ENCODE measurements at places on chromosomes 6 and 20.
A peak's percentile ranks its signal among the peaks of the same experiment; 100 is the strongest.

DNA sequence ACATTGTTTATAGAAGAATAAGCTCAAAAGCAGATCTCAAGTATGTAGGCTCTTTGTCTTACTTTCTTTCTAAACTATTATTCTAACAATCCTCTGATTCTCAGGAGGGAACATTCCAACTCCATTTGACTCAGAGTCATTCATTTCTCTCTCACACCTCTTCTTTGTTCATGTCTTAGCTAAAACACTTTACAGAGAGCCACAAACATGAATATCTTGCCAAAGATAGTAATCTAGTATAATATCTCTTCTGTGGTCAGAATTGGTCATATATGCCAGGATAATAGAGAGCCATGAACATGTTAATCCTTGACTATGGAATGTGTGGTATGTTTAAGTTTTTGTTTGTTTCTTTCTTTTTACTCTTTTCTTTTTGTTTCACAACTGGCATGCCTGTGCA is 456.0 kb upstream of the PTCHD4 start:
- no peak for DNase-seq

DNA sequence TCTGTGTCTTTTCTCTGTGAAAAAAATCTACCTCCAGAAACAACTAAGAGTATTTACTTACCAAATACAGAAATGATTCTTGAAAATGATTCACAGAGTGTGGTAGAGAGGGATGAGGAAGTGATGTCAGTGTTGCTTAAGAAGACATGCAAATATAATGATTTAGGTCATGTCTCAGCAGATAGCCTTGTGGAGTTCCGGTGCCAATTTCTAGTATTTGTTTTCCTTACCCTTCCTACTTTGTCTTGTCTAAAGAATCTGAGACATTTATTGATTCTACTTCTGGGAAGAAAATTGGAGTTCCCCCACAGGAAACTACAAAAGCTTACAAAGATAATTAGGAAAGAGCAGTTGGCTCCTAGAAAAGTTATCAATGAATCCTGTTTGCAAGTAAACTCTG is 68.8 kb downstream of the GJA1 start:
- DNase-seq: no peak

DNA sequence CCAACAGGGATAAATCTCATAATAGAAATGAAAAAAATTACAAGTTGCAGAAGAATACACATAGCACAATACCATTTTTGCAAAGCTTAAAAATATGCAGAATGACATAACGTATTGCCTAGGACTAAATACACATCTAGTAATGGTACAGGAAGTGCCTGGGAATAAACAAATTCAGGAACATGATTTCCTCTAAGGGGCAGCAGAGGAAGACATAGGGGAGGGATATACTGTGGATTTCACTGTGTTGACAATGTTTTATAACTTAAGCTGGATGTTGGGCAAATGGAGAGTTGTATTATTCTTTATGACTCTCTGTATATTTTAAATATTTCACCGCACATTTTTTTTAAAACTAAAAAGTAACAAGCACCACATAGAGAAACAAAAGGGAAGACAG is 5.6 kb upstream of the GLO1 start:
- DNase-seq: no peak

GRCh38 chr6:33416386-33417127 is 1.4 kb downstream of the CUTA start:
- peak; percentile 41 for DNase-seq

- DNase-seq: no peak
Observed at GRCh38 chr6:22145376-22145775, 151.5 kb downstream of the PRL start.

DNA sequence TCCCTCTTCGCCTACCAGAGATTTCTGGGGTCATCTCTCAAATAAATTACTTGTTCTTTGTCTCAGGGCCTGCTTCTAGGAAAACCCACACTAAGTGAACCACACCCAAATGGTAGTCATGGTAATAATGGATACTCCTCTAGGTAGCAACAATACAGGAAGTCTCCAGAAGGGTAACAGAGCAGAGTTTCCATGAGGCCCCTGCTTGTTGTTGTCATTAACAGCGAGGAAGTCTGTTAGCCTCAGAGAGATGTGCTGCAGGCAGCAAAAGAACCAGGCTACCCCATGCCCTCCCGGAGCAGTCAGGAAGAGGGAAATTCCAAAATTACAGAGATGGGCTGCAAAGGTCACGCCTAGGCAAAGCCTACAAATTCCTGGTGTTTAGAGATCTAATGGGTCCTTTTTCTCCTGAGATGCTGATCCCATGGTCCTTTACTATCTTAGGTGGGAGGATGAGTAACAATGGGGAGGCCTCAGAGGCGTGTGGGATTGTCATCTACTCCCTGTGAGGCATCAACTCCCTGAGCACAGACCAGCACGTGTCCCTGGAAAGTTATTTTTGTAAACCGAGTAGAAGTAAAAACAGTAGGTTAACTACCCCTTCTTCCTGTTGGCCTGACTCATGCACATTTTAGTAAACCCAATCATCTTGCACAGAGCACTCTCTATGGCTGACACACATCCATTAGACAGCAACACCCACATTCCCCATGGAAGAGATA is 10.1 kb downstream of the ISM1 start:
- DNase-seq: peak; percentile 75

- DNase-seq: no peak
Observed at GRCh38 chr20:23613676-23614075, 8.0 kb upstream of the CST9 start.

GRCh38 chr20:36308986-36309385 is 2.8 kb downstream of the DLGAP4 start:
- no peak for DNase-seq

- DNase-seq: no peak
Observed at GRCh38 chr6:125868252-125868651, 77.5 kb downstream of the NCOA7 start.

DNA sequence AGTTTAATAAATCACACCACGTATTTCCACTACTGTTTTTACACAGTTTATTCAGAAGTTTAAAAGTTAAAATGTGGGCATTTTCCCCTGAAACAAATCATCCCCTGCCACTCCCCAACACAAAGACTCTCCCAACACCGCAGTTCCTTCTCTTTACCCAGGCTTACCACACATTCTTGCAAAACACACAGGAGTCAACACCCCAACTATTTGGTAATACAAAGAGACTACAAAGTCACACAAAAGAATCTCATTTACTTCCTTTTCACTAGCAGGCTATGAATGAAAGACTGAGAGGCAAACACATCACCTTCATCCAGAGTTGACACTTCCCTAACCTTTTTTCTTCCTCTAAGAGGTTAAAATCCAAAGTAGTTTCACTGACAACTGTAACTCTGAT is 51.1 kb downstream of the KCTD20 start:
- no peak for DNase-seq

DNA sequence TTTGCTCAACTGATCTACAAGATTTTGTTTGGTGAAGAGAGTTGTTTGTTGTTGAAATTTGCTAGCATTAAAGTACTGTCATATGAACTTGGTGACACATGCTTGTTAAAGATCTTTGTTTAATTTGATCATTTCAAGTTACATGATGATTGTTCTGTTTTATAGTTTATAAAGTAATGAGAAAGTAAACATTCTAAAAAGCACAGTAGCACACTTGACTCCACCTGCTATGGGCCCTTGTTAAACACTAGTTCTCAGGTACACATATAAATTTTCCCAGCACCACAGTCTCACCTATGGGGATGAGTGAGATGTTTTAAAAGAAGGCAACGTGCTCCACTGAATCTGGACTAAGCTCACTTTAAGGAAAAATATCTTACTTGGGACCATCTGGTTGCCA is 14.1 kb downstream of the MCHR2 start:
- no peak for DNase-seq

GRCh38 chr20:20490673-20491072 is 122.8 kb downstream of the INSM1 start:
- DNase-seq: no peak

GRCh38 chr6:43737272-43738081 is 32.5 kb upstream of the VEGFA start:
- DNase-seq: no peak

Measured in natural killer cell (primary cell).